ENCODE measurements at places on chromosomes 3 and 15.
A peak's percentile ranks its signal among the peaks of the same experiment; 100 is the strongest.

GRCh38 chr15:64698823-64699222 is 76.6 kb downstream of the RBPMS2 start:
- DNase-seq: no peak

DNA sequence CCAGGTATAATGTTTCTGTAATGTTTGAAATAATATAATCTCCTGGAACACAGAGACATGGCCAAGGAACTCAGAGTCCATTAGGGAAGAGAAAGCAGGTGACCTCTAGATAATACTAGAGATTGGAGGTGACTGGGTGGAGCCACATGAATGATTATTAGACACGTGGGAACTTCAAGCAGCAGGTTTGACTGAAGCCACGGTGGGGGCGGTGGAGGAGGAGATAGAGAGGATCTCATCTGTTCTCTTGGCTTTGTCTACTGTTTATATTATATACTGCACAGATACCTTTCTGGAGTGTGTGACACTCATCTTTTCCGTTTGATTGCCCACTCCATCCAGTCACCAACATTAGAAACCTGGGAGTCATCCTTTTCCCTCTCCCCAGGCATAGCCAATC is 33.7 kb downstream of the KIF7 start:
- DNase-seq: no peak

DNA sequence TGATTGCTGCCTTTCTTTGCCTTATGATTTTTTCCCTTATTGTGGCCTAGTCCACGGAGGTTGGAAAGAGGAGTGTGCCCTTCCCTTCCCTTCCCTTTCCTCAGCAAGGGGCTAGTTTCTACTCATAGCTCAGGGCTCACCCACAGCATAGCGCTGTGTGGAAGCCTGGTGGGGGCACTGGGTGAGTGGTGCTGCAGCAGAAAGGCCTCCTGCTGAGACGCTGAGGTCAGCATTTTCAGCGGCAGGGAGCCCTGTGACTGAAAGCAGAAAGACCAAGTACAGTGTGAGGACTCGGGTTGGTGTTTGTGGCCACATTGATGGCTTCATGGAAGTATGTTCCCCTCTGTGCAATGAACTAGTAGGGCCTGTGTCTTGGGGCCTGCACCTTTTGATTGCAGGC is 21.9 kb downstream of the CACNA1D start:
- no peak for DNase-seq

DNA sequence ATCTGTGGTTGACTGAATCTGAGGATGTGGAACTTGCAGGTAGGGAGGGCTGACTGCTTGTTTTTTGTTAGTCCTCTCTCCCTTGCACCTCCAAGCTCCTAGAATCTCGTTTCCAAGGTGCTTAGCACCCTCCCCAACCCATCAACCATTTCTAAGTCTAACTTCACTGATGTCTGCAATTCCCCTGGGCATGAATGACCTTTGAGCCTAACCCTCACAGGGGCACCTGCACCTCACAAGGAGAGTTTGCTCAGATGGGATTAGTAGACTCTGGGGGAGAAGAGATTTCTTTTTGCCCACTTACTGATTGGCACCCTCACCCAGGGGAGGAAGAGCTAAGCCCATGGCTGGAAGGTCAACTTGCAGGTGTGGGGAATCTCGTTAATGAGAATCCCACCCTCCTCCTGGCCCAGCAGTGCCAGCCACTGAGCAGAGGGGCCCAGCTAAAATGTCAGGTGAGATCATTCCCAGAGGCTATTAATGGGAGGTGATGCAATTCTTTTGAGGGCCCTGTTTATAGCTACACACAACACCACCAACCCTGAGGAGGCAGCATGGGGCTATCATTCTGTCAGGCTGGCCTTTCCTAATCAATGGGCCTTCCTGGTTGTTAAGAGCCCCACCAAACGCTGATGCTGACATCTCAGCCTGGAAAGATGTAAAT is 81.6 kb upstream of the HERC1 start:
- no peak for DNase-seq

DNA sequence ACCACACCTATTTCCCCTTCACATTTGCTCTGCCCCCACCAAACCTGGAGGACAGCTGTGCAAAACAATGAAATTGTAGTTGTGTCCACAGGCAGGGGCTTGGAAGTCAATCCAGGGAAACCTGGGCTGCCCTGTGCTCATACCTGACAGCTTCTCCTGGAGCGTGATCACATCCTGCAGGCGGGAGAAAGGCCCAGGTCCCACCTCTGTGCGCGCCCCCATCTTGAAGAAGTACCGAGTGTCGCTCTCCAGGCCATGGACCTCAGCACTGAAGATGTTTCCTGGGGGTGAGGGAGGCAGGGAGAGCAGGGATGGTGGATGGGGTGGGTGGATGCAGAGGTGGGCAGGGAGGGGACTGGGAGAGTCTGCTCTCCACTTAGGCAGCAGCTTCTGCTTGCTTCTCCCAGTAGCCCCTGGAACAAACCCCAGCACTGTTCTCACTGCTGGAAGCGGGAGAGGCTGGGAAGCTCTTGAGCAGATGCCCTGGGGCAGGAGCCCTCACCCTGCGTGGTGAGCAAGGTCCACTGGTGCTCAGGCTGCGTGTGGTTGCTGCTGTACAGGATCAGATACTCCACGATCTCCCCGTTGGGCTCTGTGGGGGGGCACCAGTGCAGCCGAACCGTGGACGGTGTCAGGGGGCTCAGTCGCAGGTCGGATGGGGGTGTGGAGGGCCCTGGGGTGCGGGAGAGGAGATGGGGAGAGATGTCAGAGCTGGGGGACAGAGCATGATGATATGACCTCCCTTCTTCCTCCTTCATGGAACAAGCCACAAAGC is 10.7 kb upstream of the IGDCC3 start:
- DNase-seq: no peak

DNA sequence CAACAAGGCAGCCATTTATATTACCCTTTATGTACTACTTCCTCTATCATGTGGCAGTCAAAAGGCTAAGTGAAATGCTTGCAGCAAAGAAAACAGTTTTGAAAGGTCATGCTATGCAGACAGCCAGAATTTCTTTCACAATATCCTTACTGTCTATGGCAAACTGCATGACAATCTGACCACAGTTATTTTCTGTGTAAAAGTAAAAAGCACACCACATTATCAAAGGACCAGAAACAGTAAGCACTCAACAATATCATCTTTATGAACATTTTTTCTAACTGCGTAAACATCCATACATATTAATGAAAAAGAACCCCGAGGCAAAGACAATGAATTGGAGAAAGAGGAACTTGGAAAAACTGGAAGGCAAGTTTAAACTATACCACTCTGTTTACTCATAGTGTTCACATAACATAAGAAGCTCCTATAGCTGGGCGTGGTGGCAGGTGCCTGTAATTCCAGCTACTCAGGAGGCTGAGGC is 47.9 kb downstream of the PIK3CB start:
- peak; percentile 95 for DNase-seq

DNA sequence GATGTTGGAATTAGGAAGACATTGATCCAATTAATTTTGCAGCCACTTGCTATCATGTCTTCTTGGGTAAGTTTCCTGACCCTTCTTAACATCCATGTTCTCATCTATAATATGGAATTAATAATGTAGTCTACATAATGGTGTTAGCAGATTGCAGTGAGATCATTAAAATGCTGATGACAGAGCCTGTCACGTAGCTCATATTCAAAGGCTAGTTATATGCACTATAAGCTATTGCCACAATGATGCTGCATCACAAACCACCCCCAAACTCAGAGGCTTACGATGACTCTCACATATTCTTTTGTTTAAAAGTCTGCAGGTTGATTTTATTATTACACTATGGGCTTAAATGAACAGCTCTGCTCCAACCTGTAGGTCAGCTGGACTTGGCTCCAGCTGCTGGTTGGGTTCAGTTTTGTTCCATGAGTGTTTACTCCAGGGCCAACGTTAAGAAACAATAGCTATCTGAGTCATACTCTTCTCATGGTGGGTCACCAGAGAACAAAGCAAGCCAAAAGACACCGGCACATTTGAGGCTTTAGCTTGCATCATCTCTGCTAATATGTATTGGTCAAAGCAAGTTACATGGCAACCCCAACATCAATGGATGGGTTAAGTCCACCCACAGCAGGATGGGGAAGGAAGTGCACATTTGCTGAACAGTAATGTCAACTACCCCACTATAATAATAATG is 250.0 kb upstream of the SLCO3A1 start:
- DNase-seq: no peak

GRCh38 chr3:194109192-194109863 is 26.6 kb upstream of the HES1 start:
- peak; percentile 62 for DNase-seq

- DNase-seq: no peak
Observed at GRCh38 chr3:84727616-84728015, 231.2 kb upstream of the CADM2 start.

DNA sequence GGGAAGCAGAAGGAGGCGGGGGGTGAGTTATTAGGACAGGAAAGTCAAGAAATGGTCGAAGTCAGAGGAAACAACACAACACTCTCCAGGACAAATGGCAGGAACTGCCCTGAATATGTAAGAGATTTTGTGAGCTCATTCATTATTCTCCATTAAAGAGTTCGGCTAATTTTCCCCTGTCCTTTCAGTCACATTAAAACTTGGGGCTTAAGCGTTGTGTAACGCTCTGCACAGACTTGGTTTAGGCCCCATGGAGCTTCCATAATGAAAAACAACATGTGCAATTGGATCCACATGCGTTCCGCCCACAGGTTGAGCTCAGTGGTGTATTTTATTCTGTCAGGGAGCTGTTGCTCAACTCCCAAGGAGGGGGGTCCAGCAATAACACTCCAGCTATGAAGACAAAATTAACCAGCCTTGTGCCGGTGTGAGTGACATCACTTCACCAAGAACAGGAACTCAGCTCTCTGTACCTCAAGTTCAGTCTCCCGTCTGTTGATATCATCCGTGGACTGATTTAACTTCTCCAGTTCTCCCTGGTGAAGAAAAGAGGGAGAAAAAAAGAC is 2.3 kb downstream of the SH3BP5 start:
- DNase-seq: peak; percentile 84

- DNase-seq: no peak
Observed at GRCh38 chr3:190121061-190121377, 322 bp upstream of the P3H2 start.

DNA sequence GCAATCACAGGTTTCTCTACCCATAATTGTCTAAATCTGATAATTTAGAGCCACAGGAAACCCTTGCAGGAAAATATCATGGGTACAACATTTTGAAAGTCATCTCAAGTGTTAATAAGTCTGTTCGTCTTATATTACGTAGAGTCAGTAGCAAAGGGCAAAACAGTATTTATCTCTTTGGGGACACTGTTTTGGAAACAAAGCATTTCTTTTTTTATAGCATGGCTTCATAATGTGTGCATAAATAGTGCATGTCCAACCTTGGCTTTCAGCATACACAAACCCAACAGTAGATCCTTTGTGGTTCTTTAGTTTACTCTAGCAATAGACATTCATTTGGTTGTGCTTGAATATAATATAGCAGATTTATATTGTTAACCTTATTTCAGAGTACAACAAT is 24.0 kb downstream of the ST3GAL6 start:
- no peak for DNase-seq

- DNase-seq: peak; percentile 96
Observed at GRCh38 chr15:78915341-78916087, 29.3 kb downstream of the CTSH start.

DNA sequence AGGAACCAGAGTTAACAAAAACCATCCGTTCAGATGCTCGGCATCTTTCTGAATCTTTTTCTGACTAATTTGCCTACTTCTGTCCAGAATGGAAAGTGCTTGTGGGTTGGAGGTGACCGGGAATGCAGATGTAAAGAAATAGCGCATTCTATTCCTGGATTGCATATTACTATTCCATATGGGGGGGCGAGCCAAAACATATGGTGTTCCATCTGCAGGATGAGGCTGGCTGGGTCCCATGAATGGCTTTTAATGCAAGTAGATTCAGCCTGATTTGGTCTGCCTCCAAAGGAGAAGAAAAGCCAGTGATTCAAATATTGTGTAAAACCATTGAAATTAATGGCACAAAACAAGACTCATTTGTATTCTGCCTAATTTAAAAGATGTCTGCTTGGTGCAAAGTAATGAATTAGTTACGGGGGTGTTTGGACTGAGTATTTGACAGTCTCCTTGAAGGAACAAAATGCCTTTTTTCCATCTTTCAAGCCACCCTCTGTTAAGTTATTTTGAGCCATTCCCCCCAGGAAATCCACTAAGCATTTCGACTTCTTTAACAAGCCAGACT is 99.0 kb downstream of the ST8SIA2 start:
- DNase-seq: no peak

DNA sequence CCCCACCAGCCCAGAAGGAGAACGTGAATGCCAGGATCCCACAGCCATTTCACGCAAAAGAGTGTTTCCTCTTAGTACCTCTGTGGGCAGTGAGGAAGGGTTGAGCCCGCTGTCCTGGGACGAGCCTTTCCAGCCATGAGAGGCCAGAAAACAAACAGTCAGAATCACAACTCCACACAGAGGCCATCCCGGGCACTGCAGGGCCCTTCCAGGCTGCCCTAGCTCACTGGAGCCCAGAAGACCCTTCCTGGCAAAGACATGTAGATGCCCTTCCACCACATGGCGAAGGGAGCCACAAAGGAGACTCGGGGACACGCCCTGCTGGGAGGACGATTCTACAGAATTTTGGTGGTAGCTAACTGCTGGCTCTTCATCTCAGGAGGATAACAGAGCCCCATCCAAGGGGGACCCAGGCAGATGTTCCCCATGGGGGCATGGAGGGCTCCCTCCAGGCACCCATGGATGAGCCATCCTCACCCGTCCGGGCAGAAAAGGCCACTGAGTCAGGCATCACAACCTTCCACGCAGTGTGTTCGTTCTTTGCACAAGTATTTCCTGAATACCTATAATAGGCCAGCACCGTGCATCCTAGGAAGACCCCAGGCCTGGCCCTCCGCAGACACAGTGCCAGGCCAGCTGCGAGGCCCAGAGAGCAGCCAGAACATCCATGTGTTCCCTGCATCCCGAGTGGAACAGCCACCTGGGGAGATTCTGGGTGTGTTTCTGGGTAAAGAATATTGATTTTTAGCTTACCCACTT is 47.2 kb downstream of the SLC12A8 start:
- DNase-seq: peak; percentile 56

- no peak for DNase-seq
Observed at GRCh38 chr15:55247766-55248427, 41.7 kb downstream of the RAB27A start.

GRCh38 chr3:52446631-52447511 is 2.0 kb upstream of the SEMA3G start:
- peak; percentile 43 for DNase-seq
